ENCODE measurements at places on chromosomes 6 and 20.

- DNase-seq, result no peak
These were observed 26.3 kb upstream of the TFAP2A start for GRCh38 chr6:10441004-10441654.

- no peak for DNase-seq
These were observed 2.6 kb upstream of the GPSM3 start for GRCh38 chr6:32194825-32195651.

DNA sequence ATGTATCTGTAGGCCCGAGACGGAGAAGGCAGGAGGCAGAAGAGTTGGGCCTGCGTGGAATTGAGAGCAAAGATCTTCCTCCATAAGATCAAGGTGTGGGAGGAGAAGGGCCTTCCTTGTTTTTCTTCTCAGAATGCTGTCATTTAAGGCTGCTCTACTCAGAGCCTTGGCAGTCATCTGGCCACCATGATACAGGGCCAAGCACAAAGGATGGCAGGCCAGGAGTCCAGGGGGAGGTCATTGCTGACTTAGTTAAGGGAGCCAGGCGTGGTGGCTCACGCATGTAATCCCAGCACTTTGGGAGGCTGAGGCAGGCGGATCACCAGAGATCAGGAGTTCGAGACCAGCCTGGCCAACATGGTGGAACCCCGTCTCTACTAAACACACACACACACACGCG, 137.1 kb downstream of the BMP7 start:
- no peak for DNase-seq

- no peak for DNase-seq
These were observed 41.0 kb upstream of the MRPS18A start for GRCh38 chr6:43728586-43728985.

DNA sequence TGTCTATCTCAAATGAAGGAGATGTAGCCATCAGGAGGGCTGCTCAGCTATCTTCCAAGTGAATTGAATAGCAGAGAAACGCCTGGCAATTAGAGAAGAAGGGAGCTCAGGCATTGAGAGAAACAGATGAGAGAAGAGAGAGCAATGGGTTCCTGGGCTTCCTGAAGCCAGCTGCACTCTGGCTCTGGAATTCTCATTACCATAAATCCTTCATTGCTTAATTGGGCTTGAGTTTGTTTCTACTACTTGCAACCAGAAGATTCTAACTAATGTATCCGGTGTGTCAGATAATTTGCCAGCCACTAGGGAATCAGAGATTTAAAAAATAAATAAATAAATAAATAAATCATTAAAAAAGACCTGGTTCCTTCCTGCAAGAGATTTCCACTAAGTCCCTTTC, 25.0 kb upstream of the CDKAL1 start:
- no peak for DNase-seq

GRCh38 chr6:71420095-71420692, 131.6 kb downstream of the OGFRL1 start:
- DNase-seq, result no peak

DNA sequence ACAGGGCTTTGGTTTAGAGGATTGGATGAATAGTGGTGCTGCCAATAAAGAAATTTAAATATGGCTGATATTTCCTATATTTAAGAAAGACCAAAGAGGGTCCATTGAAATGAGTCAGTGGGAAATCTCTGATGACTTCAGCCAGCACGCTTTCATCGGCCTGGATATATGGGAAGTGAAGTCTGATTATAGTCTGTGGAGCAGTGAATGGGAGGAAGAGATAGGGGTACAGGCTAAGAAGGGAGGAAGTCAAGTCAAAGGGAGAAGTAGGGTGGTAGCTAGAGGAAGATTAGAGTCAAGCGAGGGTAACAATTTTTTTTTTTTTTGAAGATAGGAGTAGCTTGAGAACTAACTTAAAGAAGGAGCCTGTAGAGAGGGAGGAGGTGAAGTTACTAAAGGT, 22.7 kb downstream of the SLC16A10 start:
- DNase-seq, result no peak

DNA sequence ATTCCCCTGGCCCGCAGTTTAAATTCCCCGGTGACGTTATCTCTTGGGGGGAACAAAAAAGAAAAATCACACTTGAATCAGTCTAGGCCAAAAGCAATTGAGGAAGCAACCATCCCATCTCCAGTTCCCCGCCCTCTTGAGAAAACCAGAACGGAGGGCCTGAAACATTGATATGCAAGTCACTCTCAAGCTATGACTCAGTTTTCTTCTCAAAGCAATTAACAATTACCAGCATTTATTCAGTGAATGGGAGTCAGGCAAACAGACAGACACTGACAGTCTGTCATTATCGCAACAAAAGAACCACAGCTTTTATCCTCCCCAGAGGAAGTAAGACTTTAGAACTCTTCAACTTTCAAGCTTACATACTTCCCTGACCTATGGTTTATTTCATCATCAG, 100.9 kb downstream of the OPRM1 start:
- no peak for DNase-seq

- DNase-seq, result no peak
These were observed 246.7 kb downstream of the ALDH8A1 start for GRCh38 chr6:134703206-134703605.

GRCh38 chr6:3455147-3455568, 1.7 kb downstream of the SLC22A23 start:
- DNase-seq, result no peak

DNA sequence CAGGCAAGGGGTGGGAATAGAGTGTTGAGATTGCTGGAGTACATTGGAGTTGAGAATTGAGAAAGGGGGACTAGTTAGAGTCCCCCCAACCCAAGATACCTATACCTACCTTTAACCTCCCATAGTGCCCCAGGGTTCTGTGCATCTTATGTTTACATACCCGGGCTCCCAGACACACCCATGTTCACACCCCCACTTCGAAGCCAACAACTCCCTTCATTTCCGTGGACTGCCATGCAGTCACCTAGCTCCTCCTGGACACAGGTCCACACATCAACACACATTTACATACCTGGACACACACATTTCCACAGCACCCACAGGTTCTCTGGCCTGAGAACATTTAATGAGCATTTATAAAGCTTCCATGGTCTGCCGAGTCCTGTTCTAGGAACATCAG, 5.1 kb downstream of the TMEM63B start:
- DNase-seq, result no peak

- no peak for DNase-seq
These were observed 660.4 kb downstream of the CD109 start for GRCh38 chr6:74356391-74356790.

DNA sequence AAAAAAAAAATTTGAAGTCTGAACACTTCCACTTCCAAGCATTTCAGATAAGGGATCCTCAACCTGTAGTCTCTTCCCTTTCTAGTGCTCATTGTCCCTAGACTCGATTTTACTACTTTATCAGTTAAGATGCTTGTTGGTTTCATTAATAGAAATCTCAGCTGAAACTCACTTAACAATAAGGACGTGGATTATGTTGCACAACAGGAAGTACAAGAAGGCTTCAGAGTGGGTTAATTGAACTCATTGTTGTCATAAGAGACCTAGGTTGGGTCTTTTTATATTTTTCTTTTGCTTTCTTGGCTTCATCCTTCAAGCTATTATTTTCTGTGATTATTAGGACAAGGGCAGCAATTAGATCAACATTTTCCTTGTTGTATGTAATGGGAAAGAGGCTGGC, 175.2 kb downstream of the CDKAL1 start:
- DNase-seq, result no peak

- DNase-seq, result no peak
These were observed 14.9 kb downstream of the MTFR2 start for GRCh38 chr6:136235233-136235564.

DNA sequence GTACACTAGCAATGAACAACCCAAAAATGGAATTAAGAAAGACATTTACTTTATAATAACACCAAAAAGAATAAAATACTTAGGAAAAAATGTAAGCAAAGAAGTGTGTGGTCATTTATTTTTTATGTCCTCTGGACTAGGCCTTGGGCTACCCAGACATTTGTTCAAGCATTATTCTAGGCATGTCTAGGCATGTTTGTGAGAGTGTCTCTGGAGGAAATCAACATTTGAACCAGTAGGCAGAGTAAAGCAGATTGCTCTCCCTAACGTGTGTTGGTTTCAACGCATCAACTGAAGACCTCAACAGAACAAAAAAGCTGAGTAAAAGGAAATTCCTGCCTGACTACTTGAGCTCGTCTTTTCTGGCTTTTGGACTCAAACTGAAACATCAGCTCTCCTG, 84.5 kb downstream of the ANKEF1 start:
- no peak for DNase-seq

DNA sequence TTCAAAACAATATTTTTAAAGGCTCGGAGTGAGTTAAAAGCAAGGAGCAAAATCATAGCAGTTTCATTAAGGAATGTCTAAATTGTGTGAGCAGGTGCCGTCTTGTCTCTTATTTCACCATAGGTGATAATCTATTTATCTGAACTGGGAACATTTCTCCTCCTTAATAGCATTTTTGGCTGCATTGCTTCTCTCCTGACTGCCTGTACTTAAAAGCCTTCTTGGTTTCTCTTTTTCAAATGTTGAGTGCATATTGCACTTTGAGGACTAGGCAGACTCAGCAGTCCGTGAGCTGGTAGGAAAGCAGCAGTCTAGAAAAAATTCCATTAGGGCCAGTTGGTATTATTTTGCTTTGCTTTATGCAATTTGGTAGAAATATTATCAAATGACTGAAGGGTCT, 645.9 kb downstream of the GRIK2 start:
- no peak for DNase-seq

- DNase-seq, result no peak
These were observed 1.4 kb downstream of the C6orf15 start for GRCh38 chr6:31110825-31111582.

DNA sequence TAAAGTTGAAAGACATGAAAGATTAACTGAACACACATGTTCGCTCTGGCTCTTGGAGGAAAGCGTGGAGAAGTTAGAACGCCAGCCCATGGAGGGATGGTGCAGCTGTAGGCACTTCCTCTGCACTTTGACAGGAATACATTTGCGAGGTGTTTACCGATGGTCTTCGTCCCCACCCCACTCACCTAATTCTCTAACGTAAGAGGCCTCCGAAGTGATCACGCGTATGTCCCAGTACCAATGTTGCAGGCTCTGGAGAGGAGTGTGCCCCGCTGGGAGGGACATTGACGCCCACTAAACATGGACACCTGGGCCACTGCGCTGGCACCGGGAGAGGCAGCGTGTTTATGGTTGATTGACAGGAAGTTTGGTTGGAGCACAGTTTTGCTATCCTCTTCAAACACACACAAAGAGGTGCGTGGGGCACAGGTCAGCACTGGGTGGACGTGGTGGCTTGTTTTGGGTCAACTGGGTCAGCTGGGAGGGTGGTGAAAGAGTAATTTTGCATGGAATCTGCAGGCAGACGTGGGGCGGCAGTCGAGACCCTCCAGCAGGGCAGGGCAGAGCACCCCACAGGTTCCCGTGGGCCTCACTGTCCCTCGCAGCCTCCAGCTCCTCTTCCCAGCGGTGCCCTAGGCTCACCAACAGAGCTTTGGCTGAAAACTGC, 110.1 kb downstream of the DLL1 start:
- DNase-seq, result no peak

DNA sequence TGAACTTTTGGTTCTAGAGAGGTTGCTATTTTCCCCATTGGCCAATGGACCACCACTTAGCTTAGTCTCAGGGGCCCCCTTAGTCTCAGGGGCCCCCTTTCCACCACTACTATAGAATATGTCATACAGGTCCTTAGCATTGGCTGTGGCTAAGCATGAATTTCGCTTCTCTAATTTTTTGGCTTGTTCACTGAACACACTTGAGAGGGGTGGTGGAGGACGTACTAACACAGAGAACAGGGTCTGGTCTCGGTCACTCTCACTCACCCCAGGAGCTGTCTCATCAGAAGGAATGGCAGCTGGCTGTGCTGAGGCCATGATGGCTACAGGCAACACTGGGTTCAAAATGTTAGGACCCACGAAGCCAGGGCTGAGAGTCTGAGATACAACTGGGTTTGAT, 30.3 kb downstream of the ZNF318 start:
- DNase-seq, result no peak

DNA sequence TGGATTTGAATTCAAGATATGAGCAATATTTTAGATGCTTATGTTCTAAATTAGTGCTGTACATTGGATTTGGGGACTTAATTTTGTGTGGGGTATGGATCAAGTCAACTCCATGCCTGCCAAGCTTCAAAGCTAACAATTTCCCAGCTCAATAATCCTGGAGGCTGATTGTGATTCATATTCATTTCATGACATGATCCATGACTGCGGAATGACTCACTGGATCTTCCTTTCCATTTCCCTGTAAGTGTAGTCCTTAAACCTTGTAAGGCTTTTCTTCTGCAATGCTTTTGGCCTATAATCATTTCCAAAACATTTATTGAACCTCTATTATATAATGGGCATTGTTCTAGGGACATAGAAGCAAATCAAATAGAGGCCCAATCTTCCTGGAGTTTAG, 44.7 kb upstream of the CCN2 start:
- DNase-seq, result no peak

DNA sequence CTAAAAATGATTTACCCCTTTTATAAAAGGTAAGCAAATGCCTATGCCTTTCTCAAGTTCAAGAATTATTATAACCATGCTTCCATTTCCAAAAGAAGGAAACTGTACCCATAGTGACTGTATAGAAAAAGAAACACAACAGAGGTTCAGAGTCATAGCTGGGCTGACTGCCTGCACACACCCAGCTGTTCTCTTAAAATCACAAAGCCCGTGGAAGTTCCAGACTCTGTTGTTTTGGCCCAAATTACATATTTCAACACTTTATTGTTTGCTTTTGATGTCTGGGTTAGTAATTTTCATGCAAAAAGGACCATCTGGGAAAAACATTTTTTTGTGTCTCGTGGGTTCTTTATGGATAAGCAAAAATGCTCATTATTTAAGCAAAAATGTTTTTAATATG, 99.2 kb downstream of the LCA5 start:
- no peak for DNase-seq

GRCh38 chr6:75347898-75348610, 63.5 kb upstream of the TMEM30A start:
- no peak for DNase-seq

GRCh38 chr6:138035070-138035469, 72.1 kb downstream of the PERP start:
- DNase-seq, result no peak

- no peak for DNase-seq
These were observed 680.2 kb upstream of the AGPAT4 start for GRCh38 chr6:161954077-161954476.

GRCh38 chr20:62739581-62740285, 31.1 kb downstream of the NTSR1 start:
- peak; percentile 9 for DNase-seq

DNA sequence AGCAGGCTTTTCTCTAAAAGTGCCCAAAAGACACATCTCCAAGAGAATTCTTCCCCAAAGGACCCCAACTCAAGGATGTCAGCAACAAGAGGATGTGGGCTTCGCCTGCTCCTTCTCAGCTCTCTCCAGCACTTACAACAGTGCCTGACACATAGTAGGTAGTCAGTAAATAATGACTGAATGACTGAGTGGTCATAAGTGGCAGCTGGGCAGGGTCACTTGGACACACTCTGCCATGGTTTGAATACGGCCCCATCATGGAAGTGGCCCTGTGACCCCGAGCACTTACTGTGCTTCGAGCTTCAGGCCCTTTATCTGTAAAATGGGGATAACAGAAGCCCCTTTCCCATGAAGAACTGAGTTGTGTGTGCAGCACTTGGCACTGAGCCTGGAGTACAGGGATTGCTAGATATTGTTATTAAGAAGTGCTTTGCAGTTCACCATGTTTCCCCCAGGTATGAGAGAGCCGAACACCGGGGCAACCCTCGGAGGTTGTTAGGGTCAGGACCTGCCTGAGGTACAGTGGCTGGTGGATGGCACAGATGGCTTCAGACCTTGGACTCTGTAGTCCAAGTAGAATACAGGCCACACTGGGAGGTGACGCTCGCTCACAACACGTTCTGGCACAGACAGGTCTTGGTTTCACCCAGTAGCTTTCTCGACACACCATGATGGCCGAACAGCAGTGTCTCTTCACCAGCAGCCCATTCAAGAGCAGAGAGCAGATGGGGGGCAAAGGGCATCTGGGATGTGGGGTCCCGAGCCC, 56.0 kb downstream of the NOL4L start:
- DNase-seq, result no peak

Measured in activated CD8-positive, alpha-beta memory T cell treated with anti-CD3 and anti-CD28 coated beads for 48 hours (primary cell).